ENCODE measurements at places on chromosomes 7 and 10. TPM values are rescaled to one million over a fixed set of nuclear protein-coding genes. Genes with fewer than 3 reads are reported as not detected.

STEAP2 gene
- 2.4 TPM for total RNA-seq

AOAH gene
- not detected for total RNA-seq

ANXA8L1 gene
- total RNA-seq = not detected

SLC29A3 gene
- total RNA-seq = 1.1 TPM

PCDH15 gene
- total RNA-seq = not detected

PLEKHS1 gene
- 0.03 TPM for total RNA-seq

HOXA7 gene
- 0.09 TPM for total RNA-seq

STEAP1B gene
- 1.6 TPM for total RNA-seq

ACHE gene
- total RNA-seq = 0.16 TPM

ACSM6 gene
- total RNA-seq = not detected

POM121C gene
- 6.6 TPM for total RNA-seq

EGR2 gene
- not detected for total RNA-seq

TRPV5 gene
- total RNA-seq = not detected

NPTX2 gene
- 138 TPM for total RNA-seq

SPAM1 gene
- total RNA-seq = not detected

PNLIPRP3 gene
- not detected for total RNA-seq

CLEC2L gene
- not detected for total RNA-seq

AKR1C2 gene
- 0.18 TPM for total RNA-seq

FLNC gene
- 56.8 TPM for total RNA-seq

FAM25G gene
- total RNA-seq = not detected

CUBN gene
- 0.16 TPM for total RNA-seq

PRSS37 gene
- total RNA-seq = not detected

C10orf105 gene
- total RNA-seq = not detected

LIPN gene
- not detected for total RNA-seq

CCL26 gene
- 15.1 TPM for total RNA-seq

NACAD gene
- total RNA-seq = 1.5 TPM

MYL10 gene
- total RNA-seq = not detected

METTL27 gene
- total RNA-seq = 0.91 TPM

TWIST1 gene
- 49.5 TPM for total RNA-seq

C10orf62 gene
- total RNA-seq = not detected

SPDYE6 gene
- total RNA-seq = not detected

KLLN gene
- 0.81 TPM for total RNA-seq

LRRD1 gene
- total RNA-seq = not detected

LRRC17 gene
- total RNA-seq = 8.3 TPM
